ENCODE measurements at places on chromosomes 13 and 19.

GRCh38 chr19:14686411-14686810, 3.4 kb upstream of the ZNF333 start:
- DNase-seq: no peak

DNA sequence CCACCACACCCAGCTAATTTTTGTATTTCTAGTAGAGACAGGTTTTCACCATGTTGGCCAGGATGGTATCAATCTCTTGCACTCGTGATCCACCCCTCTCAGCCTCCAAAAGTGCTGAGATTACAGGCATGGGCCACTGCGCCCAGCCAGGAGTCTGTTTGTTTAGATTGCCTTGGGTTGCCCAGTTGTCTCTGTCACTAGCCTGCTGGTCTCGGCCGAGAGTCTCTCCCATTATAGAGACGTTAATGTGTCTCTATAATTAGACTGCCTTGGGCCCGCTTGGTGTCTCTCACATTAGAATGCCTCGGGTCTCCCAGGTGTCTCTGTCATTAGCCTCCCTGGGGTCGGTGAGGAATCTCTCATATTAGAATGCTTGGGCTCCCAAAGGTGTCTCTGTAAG, 1533.6 kb downstream of the UQCRFS1 start:
- no peak for DNase-seq

GRCh38 chr19:37979547-37980082, 72.6 kb downstream of the SIPA1L3 start:
- no peak for DNase-seq

GRCh38 chr19:9709305-9709704, 34.4 kb upstream of the ZNF562 start:
- peak; percentile 75 for DNase-seq

DNA sequence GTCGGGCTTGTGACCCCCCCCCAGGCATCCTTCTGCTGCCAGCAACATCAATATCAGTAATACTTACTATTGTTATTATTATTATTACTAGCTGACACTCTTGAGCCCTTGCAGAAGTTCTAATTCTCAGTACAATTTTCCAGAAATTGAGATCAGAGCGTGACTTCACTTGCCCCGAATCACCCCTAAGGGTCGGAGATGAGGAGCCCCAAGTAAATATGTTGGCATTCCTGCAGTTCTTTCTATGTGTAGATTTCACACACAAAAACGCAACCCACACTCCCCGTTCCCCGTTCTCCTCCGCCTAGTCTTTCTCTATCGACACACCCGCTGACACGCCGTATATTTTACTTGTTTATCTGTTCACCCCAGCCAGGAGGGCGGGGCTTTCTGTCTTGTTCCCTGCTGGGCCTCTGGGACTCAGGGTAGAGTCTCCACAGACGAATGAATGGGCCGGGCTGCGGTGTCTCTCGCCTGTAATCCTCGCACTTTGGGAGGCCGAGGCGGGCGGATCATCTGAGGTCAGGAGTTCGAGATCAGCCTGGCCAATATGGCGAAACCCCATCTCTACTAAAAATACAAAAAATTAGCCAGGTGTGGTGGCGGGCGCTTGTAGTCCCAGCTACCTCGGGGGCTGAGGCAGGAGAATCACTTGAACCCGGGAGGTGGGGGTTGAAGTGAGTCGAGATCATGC, 14.7 kb downstream of the TLE5 start:
- DNase-seq: no peak

- peak; percentile 17 for DNase-seq
Measured at GRCh38 chr19:3760871-3761361, 576 bp downstream of the APBA3 start.

DNA sequence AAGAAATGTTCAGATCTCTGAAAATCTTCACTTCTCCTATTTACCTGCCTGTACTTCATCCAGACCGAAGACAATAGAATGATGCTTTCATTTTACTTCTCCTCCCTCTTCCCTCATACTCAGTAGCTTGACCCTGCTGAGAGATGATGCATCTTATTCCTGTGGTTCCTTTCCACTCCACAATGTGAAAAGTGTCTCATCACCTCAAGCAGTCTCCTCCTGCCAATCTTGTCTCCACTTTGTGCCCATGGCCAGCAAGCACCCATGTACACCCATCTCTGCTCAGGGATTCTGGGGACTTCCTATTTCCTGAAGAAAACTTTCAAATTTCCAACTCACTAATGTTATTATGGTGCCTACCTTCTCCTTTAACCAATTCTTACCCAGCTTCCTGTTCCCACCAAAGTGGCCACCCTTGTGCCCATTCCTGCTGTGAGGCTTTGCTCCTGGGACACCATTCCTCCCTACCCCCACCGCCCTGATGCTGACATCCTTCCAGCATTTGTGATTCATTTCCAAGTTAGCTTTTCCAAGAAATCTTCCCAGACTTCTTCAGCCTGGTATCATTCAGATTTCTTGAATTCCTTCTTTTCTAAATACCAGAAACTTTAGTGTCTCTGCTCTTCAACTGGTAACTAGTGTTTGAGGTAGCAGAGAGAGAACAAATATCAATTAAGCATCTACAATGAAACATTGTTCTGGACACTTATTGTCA, 212.5 kb downstream of the POSTN start:
- no peak for DNase-seq

Data from pons (tissue), 1 donor.